Stimulated activated CD4-positive, alpha-beta T cell treated with anti-CD3 and anti-CD28 coated beads, Interleukin-4, amount 100 ng/mL, for 4 hours (primary cell): ENCODE measurements at places on chromosomes 2 and 18.

DNA sequence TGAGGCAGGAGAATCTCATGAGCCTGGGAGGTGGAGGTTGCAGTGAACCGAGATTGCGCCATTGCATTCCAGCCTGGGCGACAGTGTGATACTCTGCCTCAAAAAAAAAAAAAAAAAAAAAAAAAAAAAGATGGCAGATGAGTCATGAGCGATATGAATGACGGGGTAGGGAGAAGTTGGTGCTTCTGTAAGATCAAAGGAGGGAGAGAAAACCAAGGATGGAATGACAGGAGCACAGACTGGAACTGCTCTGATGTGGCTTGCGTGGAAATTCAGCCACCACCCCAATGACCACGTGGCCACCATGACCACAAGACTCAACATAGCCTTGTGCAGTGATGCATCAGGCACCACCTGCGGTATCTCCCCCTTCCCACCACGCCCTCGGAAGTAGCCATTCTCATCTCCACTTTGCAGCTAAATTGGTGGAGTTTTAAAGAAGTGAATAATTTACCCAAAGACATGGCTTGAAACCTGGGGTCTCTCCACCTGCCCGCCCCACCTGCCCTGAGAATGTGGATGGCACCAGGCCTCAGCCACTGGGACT, 96.0 kb downstream of the ACKR3 start:
- DNase-seq: no peak

DNA sequence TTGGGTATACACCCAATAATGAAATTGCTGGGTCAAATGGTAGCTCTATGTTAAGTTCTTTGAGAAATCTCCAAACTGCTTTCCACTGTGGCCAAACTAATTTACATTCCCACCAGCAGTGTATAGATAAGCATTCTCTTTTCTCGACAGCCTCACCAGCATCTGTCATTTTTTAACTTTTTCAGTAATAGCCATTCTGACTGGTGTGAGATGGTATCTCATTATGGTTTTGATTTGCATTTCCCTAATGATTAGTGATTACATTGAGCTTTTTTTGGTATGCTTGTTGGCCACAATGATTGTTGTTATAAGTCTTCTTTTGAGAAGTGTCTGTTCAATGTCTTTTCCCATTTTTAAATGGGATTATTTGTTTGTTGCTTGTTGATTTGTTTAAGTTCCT, 50.4 kb upstream of the EPAS1 start:
- DNase-seq: no peak

- peak; percentile 42 for DNase-seq
Measured at GRCh38 chr2:68774569-68775271, 40.1 kb downstream of the ARHGAP25 start.

- no peak for DNase-seq
Measured at GRCh38 chr18:46767217-46767616, 10.4 kb upstream of the ST8SIA5 start.

DNA sequence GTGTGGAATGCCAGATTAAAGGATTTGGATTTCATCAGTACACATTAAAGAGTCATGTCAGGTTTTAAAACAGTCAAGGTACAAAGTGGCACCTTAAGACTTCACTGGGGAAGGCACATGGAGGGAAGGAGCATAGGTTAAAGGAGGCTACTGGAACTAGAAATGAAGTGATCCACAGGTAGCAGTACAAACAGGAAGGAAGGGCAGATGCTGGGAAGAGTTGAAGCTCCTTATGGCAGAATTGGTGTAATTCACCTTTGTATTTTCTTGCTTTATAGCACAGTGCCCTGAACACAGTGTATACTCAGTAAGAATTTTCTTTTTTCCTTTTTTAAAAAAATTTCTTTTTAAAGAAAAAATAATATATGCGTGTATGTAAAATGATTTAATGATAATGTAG, 177.1 kb downstream of the BABAM2 start:
- no peak for DNase-seq

DNA sequence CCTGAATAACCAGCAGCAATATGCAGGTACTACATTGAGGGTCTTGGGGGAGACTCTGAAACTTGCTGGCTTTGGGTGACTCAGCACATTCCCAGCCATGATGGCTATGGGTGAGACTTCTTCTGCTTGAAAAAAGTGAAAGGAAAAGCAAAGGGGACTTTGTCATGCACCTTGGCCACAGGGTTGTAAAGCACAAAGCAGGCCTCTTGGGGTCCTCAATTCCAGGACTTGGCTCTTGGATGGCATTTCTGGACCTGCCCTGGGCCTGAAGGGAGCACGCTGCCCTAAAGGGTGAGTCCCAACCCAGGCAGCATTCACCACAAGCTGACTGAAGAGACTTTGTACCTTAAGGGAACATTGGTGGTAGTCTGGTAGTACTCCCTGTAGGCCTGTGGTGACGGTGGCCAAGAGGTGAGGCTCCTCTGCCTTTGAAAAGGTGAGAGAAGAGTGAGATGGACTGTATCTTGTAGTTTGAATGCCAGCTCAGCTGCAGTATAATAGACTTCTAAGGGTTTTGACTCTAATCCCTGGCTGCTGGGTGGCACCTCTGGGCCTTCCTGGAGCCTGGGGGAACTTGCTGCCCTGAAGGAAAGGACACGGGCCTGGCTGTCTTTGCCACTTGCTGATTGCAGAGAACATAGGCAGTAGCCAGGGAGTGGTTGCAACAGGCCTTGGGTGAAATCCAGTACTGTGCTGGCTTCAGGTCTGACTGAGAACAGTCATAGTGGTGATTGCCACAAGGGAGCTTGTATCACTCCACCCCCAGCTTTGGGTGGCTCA, 36.5 kb upstream of the CYTIP start:
- peak; percentile 17 for DNase-seq

DNA sequence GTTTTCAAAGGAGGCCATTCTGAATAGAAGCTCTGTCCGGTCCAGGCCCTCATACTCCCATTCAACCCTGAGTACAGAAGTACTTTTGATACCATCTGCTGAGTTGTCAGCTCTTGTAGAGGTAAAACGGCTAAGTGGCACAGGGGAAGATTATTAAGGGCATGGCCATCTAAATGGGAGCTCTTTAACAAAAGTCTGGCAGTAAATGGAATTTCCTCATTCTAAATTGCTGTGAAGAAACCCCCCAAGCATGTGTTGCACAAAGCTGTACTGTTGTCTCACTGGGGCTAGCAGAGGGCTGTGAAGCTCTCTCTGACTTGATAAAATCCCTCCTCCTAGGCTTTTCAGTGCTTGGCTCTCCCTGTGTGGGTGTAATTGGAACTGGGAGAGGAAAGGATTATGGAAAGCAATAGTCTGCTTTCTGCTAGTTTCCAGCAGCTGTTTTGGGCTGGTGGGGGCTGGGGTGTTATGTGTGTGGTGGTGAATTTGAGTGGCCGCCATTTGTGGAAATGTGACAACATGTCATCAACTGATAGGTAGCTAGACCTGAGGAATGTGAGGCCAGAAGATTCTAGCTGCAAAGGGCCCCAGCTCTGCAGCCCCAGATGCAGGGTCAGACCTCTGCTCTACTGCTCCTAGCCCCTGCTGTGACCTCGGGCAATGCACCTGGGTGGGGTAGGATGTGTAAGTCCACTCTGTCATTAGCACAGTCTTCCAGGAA, 65.1 kb downstream of the MAP4K4 start:
- DNase-seq: no peak

DNA sequence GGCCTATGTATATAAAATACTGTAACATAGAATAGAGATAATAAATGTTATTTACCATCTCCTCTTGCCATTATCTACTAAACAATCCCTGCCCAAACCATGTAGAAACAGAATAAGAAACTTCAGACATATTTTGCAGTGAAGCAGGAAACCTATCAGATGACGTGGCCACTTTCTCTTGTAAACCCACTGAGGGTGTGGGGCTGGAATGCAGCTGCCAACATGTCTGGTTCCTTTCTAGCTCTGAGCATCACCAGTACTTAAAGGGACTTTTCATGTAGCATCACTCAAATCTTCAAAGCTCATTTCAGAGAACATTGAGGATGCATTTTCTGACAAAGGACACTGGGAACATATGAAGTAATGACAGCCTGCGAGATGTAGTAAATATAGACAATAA, 251.8 kb downstream of the LPIN1 start:
- DNase-seq: no peak

- DNase-seq: no peak
Measured at GRCh38 chr18:47917923-47918610, 12.4 kb downstream of the SMAD2 start.

DNA sequence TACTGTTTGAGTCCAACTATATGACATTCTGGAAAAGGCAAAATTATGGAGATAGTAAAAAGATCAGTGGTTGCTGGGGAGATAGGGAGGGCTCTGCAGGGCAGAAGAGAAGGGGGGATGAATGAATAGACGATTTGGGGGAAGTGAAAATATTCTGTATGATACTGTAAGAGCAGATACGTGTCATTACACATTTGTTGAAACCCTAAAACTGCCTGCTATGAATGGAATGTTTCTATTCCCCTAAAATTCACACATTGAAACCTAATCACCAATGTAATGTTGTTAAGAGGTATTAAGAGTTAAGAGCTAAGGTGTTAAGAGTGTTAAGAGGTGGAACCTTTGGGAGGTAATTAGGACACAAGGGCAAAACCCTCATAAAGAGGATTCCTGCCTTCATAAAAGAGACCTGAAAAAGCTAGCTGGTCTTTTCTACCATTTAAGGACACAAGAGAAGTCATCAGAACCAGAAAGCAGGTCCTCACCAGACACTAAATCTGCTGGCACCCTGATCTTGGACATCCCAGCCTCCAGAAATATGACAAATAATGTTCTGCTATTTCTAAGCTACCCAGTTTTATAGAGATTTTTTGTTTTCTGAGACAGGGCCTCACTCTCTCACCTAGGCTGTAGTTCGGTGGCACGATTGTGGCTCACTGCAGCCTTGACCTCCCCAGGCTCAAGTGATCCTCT, 76.2 kb downstream of the ATAD2B start:
- no peak for DNase-seq

- DNase-seq: no peak
Measured at GRCh38 chr2:1678609-1679008, 65.7 kb downstream of the PXDN start.

- no peak for DNase-seq
Measured at GRCh38 chr2:31446848-31447247, 32.3 kb upstream of the XDH start.

DNA sequence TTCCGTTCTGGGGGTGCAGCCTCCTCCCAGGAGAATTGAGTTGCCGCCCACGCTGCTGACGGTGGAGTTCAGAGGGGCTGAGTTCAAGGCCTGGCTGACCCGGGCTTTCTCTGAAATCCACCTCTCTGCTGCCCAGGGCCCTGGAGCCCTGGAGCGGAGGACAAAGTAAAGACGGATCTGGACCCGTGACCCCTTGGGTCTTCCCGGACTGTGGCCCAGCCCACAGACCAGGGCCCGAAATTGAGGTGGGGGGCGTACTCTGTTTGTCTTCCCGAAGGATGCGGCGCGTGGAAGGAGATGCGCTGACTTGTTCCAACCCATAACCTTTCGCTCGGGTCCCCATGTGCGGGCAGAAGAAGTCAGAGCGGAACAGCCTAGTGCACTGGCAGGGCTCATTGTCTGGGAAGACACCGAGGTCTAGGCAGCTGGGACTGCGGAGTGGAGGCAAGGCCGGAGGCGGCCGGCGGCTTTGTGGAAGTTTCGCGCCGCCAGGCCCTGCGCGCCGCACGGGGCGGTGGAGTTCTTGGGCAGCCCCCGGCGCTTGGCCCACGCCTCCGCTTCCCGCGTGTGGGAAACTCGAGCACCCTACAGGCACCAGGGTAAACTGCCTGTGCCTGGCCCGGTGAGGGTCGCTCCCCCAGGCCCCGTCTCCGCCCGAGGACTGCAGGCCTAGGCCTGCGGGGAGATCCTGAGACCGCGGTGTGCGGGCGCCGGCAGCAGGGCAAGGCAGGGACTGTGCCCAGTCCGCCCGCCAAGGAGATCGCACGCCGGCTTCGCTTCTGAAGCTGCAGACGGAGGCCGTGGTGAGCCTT, 9.8 kb downstream of the POU3F3 start:
- DNase-seq: no peak

DNA sequence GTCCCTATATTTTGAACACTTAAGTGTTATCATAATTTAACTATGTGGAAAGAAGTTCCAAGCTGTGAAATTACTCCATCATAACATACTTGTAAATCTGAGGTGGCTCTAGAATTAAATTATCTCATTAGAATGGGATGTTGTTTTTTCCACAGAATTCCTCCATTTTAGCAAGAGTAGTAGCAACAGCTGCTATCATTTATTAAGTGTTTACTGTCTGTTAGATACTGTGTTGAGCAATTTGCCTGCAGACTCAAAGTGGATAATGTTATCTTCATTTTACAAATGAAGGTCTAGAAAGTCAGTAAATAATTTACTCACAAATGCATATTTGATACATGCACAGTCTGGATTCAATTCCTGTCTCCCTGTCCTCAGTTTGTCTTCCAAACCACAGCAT, 504.8 kb upstream of the NRP2 start:
- no peak for DNase-seq

DNA sequence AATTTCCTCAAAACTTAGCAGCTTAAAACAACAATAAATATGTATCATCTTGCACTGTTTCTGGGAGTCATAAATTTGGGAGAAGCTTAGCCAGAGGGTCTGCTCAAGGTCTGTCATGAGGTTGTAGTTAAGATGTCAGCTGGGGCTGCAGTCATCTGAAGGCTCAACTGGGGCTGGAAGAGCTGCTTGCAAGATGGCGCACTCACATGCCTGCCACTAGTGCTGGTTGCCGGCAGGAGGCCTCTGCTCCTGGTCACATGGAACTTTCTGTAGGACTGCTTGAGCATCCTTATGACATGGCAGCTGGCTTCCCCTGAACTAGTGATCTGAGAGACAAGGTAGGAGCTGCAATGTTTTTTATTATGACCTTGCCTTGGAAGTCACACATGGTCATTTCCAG, 215.5 kb upstream of the HAAO start:
- no peak for DNase-seq

DNA sequence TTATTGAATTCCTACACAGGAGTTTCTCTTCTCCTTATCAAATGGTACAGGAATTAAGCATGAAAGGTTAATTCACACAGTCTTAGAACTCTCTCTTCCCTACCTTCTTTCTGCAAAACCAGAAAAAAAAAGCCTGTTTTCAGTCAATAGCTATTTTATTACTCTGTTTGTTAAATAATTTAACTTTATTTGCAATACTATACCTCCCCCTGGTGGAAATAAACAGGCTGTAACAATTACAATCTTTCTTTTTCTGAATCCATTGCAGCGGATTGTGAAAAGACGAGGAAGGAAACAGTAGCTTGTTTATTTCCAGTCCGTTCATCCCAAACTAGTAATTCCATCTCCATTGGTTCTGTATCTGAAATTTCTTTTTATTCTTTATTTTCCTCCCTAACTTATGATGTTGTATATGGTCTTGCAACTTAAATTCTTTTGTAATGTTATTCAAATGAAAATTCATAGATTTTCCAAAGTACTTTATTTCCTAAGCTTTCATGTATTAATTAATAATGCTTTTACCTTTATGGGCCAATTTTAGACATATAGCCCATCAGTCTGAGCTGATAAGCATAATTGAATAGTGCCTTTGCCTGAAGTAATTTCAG, 165.2 kb downstream of the SH3BP4 start:
- no peak for DNase-seq

GRCh38 chr2:121137571-121137970, 147.4 kb downstream of the TFCP2L1 start:
- no peak for DNase-seq

DNA sequence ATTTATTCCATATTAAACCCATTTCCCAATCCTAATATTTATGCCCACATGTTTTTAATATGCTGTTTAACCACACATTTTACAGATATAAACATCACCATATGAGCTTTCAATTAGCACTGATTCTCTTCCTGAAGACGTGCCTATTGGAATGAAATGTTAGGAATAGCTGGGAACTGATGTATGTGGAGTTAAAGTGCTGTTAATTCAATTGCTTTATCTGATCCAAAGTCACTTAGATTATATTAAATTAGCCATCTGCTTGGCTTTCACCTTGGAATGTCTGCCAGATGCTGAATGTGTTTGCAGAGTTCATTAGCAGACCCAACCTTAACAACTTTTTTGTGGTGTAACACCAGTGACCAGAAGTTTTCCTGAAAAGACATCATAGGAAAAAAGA, 942.9 kb upstream of the KLHL29 start:
- DNase-seq: no peak
